Activated CD8-positive, alpha-beta memory T cell treated with anti-CD3 and anti-CD28 coated beads for 36 hours (primary cell): ENCODE measurements at places on chromosomes 1 and 21. TPM values are rescaled to one million over a fixed set of nuclear protein-coding genes. Genes with fewer than 3 reads are reported as not detected.

The MYOC gene
- total RNA-seq = not detected

The NAV1 gene
- 0.94 TPM for total RNA-seq

The RGS13 gene
- total RNA-seq = not detected

The UCK2 gene
- 116 TPM for total RNA-seq

The SOAT1 gene
- 77.2 TPM for total RNA-seq

The CPLANE2 gene
- total RNA-seq = 3.2 TPM

The AMY1A gene
- total RNA-seq = not detected

The LAMB3 gene
- 2.4 TPM for total RNA-seq

The OR2L13 gene
- total RNA-seq = not detected

The FCRL4 gene
- total RNA-seq = not detected

The NBPF4 gene
- 0.11 TPM for total RNA-seq

The LCE1A gene
- not detected for total RNA-seq

The ARID1A gene
- total RNA-seq = 87.5 TPM

The USH2A gene
- not detected for total RNA-seq

The SPRR2G gene
- not detected for total RNA-seq

The SAMD13 gene
- 0.80 TPM for total RNA-seq

The UTS2 gene
- total RNA-seq = not detected

The FYB2 gene
- not detected for total RNA-seq

The ATP13A2 gene
- 41.3 TPM for total RNA-seq

The RGS18 gene
- 0.55 TPM for total RNA-seq

The F13B gene
- not detected for total RNA-seq

The MPZ gene
- 2.6 TPM for total RNA-seq

The LEPR gene
- total RNA-seq = 1.3 TPM

The CYP4Z1 gene
- not detected for total RNA-seq

The SSR2 gene
- 170 TPM for total RNA-seq

The PKNOX1 gene
- total RNA-seq = 21.5 TPM

The MAGI3 gene
- 3.5 TPM for total RNA-seq

The KCNAB2 gene
- total RNA-seq = 200 TPM

The NLRP3 gene
- 2.9 TPM for total RNA-seq

The BTBD8 gene
- total RNA-seq = 0.90 TPM

The TTC22 gene
- total RNA-seq = 2.1 TPM

The VCAM1 gene
- total RNA-seq = 2.4 TPM

The ERG gene
- total RNA-seq = not detected

The KRTAP13-3 gene
- total RNA-seq = not detected

The RAB3B gene
- 0.17 TPM for total RNA-seq

The YIPF1 gene
- 17.2 TPM for total RNA-seq
